ENCODE measurements at places on chromosomes 13 and 19.

GRCh38 chr13:33235564-33235963 lies 50.0 kb downstream of the STARD13 start:
- no peak for DNase-seq

DNA sequence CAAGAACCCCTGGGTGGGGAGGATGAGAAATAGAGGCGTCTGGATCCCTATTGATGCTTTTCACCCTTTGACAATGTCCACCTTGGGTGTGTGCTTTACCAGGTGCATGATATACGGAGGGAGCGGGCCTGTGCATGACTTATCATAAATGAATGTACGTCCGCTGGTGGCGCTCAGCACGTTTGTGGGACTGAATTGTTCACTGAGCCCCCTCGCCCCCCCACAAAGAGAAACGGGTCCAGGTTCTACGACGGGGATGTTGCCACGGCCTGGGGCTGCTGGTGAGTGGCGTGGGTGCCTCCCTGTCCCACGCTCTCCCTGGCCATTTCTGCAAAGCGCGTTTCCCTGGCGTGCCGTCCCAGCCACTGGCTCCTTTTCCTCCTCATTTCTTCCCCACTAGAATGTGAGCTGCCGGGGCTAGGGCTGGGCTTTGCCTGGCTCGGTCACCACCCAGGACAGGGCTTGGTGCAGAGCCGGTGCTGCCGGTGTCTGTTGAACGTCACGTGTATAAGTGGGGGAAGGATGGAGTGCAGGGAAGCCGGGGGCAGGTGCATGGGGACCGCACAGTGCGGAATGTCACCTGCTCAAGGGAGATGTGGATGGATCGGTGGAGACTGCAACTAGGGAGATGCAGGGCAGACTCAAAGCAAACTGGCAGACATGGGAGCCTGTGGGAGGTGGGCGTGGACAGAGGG lies 21.6 kb downstream of the LRRC4B start:
- DNase-seq: no peak

DNA sequence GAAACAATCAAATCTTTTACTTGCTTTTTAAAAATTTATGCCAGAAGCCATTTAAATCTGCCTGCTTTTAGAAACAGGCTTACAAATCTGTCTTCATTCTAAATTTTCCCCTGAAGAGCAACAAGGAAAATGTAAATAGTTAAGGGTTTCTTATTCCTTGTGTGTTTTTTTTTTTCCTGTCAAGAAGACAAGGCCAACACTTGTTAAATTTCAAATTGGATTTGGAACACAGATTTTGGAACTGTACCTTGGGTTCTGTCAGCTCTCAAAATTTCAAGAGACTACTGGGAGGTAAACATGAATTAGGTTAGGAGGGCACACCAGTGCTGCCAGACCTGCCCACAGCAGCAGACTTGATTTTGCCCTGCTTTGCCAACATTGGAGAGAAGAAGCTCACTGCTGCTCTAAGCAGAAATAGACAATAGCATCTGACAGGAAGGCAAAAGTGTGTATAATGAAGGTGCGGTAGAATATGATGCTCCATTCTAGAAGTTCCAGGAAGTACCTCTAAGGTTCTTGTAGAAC lies 121.7 kb downstream of the NHLRC3 start:
- DNase-seq: no peak

- no peak for DNase-seq
Measured at GRCh38 chr19:3821156-3821555, 35.0 kb upstream of the MATK start.

GRCh38 chr13:72341904-72342303 lies 385.5 kb downstream of the MZT1 start:
- DNase-seq: no peak

GRCh38 chr13:27427641-27428040 lies 3.2 kb downstream of the GTF3A start:
- peak; percentile 63 for DNase-seq

- no peak for DNase-seq
Measured at GRCh38 chr19:18396471-18397241, 766 bp downstream of the LRRC25 start.

GRCh38 chr19:33175886-33176669 lies 18.1 kb upstream of the LRP3 start:
- peak; percentile 19 for DNase-seq

DNA sequence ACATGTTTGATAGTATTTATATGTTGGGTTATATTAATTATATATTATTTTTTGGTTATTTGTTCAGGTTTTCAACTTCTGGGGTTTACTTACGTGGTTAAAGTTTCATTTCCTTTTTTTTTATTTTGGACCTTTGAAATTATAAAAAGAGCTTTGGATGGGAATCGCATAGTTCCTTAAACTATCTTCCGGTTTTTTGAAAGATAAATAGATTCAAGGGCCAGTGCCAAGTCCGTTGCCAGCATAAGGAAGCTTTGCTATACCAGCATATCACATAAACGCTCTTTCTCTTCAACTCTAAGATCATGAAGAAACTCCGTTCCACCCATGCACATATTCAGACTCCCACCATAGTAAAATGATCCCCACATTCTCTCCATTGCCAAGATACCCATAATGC lies 7.4 kb upstream of the OXGR1 start:
- peak; percentile 69 for DNase-seq

GRCh38 chr13:110225609-110226574 lies 81.1 kb downstream of the COL4A1 start:
- DNase-seq: no peak

DNA sequence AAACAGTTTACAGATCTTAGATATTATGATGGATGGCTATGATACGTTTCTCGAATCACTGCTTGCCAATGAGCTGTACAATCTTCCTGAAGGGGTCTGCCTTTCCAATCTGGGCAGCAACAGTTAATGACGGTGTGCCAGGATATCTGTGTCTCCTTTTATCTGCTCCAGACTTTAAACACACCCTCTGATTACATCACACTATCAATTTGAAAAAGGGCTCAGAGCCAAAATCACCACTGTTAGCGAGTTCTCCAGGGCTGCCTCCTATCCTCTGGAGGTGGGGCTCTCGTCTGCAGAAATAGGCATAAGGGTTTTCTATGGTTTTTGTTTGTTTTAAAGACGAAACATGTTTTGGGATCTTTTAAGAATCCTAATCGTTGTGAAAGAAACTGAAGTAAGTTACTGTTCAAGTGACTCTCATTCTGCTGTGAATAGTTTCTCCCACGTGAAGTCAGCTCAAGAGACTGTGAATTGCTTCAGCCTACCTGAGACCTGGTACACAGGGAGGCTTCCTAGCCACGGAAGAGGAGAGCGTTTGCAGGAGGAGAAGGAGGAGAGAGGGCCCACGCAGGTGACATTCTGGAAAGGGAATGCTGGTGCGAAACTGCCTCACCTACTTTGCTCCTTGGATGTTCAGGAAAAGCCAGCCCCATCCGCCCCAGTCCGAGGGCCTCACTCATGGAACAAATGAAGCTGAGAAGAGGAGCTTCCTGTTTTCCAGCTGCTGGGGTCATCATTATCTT lies 15.2 kb upstream of the GJA3 start:
- no peak for DNase-seq

DNA sequence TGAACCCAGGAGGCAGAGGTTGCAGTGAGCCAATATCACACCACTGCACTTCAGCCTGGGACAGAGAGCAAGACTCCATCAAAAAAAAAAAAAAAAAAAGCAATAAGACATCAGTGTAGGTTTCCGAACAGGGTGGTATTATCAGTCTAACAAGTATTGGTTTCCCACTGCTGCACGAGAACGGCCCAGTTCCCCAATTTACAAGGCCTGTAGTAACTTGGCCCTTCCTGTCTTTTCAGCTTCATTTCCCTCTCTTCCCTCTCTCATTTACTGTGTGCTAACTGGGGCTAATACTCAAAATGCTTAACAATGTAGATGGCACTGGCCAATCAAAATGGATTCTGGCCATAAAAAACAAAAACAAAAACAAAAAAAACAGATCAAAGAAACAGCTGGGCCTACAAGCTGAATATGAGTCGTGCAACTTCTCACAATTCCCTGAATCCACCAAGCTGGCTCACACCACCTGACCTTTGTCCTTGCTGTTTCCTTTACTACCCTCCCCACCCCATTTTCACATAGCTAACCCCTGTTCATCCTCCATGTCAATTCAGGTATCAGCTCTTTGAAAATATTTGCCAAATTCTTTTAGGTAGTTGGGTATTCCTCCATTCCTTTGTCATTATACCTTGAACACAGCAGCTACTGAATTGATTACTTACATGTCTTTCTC lies 2.4 kb downstream of the TEX101 start:
- peak; percentile 24 for DNase-seq

GRCh38 chr19:45643024-45643926 lies 4.1 kb upstream of the EML2 start:
- DNase-seq: peak; percentile 87

GRCh38 chr13:114151565-114152284 lies 19.3 kb upstream of the RASA3 start:
- peak; percentile 33 for DNase-seq

Measured in suppressor macrophage treated with lipopolysaccharide for 4 hours (primary cell).